ENCODE measurements at places on chromosomes 13 and 19.

DNA sequence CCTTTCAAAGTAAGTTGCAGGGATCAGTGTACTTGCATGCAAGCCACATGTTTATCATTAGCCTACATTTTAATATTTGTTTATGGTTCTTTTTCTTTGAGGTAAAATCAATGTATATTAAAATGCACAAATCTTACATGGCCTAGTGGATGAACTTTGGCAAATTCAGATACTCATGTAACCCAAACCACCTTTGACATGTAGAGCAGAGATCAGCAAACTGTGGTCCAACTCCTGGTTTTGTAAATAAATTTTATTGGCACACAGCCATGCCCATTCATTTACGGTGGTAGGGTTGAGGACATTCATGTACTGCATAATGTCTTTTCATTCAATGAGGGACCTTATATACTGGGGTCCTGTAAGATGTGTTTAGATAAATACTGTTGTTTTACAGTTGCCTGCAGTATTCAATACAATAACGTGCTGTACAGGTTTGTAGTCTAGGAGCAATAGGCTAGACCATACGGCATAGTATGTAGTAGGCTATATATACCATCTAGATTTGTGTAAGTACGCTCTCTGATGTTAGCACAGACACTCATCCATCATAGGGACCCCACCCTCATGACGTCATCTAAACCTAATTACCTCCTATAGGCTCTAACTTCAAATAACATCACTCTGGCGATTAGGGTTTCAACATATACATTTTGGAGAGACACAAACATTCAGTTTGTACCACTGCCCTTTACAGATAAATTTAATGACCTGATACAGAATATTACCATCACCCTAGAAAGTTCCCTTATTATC lies 5.7 kb downstream of the NDFIP2 start:
- DNase-seq = no peak

- DNase-seq = no peak
Observed at GRCh38 chr19:5191091-5191490, 149.5 kb downstream of the PTPRS start.

DNA sequence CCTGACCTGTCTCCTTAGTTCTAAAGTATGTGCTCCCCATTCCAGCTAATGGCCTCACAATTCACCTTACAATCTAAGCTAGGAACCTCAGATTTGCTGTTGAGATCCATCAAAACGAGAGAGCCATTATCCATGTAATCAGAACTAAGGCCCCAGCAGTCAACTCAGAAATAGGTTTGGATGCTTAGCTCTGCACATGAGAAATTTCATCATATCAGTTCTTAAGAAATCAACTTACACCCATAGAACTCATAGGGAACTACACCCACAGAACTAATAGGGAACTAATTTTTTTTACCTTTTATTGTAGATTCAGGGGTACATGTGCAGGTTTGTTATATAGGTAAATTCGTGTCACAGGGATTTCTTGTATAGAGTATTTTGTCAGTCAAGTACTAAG lies 28.7 kb downstream of the CYSLTR2 start:
- DNase-seq = no peak

GRCh38 chr19:33473653-33474305 lies 47.8 kb downstream of the PEPD start:
- no peak for DNase-seq

DNA sequence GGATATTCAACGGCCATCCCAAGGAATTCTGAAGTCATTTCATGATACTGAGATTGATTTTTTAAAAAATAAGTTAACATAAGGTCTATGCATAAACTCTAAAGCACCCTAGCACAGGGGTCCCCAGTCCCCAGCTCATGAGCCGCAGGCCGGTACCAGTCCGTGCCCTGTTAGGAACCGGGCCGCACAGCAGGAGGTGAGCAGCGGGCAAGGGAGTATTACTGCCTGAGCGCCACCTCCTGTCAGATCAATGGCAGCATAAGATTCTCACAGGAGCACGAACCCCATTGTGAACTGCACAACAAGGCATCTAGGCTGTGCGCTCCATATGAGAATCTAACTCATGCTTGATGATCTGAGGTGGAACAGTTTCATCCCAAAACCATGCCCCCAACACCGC lies 31.0 kb downstream of the RCBTB1 start:
- DNase-seq = no peak

DNA sequence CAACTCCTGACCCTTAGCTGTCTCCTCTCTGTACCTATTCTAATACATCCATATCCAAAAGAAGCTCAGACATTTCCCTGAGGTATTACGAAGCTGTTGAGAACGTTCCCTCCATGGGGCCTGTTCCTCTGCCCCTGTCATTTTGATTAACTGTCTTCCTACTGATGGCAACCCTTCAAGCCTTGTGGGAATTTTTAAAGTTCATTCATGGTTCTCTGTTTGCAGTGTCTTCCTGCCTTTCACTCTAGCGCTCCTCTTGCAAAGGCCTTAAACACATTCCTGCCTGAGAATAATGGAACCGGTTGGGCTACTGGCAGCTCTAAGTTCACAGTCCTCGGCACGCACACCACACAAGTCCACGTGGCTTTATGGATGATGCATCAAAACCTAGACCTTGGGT lies 66.1 kb downstream of the LHFPL6 start:
- no peak for DNase-seq

DNA sequence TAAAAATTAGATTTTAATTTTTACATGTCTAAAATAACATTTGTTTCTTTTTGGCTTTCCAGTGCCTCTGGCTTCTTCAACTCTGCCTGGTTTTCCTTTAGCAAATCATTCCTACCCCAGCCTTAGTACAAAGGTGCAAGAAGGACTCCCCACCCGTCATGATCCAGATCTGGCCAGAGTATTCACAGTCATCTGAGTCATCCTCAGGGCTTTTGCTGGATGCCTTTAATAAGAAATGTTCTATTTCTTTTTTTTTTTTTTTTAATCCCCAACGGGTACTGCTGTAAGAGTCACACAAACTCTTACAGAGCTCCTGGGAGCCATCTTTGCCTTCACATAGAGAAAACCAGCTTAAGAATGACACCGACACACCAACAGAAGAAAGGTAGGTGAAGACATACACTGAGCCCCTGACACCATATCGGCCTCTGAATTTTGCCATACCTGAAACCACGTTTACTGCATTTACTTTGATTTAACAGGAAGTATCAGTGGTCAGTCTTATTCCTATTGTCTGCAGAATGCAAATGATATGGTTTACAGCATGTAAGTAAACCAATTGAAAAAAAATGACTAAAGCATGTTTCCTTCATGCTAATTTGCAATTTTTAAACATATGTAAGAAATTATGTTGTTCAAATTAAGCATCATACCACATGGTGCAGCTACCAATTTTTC lies 184.4 kb downstream of the NALCN start:
- DNase-seq = no peak

DNA sequence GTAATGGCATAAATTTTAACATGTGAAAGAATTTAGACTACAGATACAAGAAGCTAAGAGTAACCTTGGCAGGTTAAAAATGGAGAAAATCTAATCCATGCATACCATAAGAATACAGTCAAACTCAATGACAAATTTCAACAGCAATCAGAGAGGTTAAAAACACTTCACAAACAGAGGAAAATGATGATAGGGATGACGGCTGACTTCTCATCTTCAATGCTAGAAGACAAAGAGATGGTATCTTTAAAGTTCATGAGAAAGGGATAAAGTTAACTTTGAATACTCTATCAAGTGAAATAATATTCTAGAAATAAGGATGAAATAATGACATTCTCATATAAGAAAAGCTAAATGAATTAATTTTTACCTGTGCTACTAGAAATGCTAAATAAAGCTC lies 1130.2 kb upstream of the MIR17HG start:
- DNase-seq = no peak

GRCh38 chr19:23378948-23379347 lies 16.3 kb downstream of the ZNF91 start:
- no peak for DNase-seq

DNA sequence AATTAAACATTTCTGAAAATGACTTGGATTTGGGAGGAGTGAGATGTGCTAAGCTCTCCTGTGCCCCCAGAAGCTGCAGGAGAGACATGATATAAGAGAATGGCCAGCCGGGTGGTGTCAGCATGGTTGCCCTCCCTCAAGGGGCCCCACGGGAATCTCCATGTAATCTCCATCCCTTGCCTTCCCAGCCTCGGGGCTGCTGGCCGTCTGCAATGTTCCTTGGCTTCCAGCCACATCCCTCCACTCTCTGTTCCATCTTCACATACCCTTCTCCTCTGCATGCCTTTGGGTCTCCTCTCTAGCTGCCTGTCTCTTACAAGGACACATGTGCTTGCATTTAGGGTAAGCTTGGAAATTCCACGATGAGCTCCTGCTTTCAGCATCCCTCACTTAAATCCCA lies 172.0 kb downstream of the TSHZ3 start:
- DNase-seq = no peak

- DNase-seq = no peak
Observed at GRCh38 chr19:56750658-56751057, 79.1 kb upstream of the ZNF835 start.

GRCh38 chr19:28292822-28293500 lies 920.0 kb downstream of the UQCRFS1 start:
- DNase-seq = no peak

DNA sequence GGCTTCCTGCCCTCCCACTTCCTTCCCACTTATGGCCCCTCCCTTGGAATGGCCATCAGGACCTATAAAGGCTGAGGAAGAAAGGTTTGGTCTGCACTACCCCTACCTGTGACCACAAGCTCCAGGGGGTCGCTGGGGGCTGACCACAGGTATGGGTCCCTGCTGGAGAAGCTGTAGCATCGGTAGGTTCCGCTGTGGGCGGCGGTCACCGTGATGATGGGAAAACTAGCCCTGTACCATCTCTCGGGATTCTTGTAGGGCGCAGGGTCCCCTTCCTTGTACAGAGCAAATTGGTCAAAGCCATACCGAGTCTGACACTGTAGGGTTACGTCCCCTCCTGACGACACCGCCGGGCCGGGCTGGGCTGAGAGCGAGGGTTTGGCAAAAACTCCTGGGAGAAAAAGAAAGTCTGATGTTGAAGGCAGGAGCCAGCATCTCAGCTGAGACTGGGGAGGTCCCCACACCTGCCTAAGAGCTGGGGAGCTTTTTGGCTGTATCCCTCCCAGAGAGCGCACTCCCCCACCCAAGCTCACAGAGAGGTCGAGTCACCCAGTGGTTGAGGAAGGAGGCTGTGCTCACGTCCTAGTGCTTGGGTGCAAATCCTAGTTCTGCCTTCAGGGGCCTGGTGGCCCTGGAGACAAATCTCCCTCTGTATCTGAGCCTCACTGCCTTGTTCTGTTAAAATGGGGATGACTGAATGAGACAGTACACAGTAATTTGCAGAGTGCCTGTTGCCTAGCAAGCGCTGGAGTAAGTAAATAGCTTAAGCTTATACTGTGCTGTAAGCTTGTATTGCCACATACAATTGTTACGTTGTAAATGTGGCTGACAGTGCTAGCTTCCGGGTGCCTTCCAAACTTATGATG lies 10.4 kb downstream of the GP6 start:
- no peak for DNase-seq

DNA sequence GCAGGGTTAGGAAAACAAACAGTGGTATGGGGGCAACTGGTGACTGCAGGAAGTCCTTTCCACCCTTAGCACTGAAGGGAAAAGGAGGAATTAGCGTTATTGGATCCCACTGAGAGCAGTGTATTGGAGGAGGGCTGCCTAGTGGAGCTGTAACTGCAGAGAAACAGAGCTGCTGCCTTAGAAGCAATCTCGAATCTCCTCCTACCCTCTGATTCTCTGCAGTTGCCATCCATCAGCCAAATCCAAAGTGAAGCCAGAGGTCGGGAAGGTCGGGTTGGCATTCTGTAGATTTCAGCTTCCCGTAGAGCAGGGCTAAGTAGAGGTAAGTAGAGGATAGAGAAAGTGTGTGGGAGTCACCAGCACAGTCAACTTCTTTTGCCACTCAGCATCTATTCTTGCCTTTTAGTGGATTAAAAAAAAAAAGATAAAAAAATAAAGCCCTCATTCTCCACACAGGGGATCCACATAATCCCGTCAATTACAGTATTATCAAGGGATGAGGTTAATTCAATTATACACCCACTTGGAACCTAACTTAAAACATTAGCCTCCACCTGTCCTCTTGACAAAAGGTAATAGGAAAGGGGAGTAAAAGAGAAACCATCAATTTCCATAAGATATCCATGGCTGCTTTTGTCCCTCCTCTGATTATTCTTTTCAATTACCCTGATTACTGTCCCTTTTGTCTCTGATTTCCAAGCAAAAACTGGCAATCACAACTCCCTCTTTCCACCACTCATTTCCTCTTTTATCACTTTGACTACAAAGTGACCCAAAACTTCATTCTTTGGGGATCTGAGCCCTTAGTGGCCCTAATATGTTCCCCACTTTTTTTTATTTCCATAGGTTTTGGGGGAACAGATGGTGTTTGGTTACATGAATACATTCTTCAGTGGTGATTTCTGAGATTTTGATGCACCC lies 234.7 kb downstream of the RBM26 start:
- DNase-seq = no peak

All from CD4-positive, alpha-beta T cell treated with Interleukin-2 at 100 ng/mL for 4 hours (primary cell).